ENCODE measurements at places on chromosomes 3 and 15.

DNA sequence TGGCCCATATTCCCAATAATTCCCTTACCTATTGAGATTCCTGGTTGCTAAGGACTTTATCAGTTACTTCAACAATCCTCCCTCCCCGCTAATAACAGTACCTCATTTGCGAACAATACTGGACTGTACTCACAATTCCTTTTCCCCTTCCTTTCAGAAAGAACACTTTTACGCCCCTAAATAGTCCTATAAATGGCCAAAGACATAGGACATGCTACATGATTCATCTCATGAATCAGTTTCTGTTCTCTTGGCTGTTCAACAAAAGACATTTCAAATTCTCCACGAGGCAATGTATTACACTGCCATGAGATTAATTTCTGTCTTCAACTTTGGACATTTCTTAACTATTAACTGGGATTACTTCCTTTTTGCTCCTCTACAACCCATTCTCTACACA is 264.4 kb downstream of the TIGIT start:
- DNase-seq: no peak

DNA sequence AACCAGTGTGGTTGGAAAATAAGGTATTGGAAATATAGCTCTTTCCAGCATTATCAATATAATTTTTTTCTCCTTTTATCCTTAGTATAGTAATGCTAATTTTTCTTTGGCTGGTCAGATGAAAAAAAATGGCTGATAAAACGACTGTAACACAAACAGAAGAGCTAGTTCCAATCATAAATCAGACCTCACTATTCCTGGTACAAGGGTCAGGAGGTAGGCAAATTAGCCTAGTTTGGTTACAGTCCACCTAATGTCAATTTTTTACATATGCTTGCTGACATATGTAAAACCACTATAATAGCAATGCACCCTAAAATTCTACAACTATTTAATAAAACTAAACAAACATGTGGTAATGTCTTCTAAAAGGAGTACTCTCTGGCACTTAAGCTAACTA is 19.9 kb upstream of the VPS39 start:
- no peak for DNase-seq

DNA sequence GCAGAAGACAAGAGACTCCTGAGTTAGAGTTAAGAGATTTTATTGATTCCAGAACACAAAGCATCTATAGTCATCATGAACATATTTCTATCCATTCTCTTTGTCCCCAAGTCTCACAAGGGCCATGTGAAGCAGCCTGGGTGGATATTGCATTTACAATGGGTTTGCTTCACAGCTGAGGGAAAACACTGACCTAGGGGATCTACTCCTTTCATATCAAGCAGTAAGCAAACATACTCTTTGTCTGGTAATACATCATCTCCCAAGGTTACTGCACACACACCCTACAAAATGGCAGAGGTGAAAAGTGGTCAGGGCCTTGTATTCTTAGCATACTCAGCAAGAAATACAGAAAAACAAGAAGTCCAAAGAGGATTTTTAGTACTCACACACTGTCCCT is 267.7 kb upstream of the BCHE start:
- no peak for DNase-seq

- no peak for DNase-seq
These were observed 73.8 kb upstream of the MRPS22 start for GRCh38 chr3:139269984-139270383.

- no peak for DNase-seq
These were observed 26.6 kb upstream of the PLXNA1 start for GRCh38 chr3:126956361-126956760.
